ENCODE measurements at places on chromosomes 16 and 17.
A peak's percentile ranks its signal among the peaks of the same experiment; 100 is the strongest.

DNA sequence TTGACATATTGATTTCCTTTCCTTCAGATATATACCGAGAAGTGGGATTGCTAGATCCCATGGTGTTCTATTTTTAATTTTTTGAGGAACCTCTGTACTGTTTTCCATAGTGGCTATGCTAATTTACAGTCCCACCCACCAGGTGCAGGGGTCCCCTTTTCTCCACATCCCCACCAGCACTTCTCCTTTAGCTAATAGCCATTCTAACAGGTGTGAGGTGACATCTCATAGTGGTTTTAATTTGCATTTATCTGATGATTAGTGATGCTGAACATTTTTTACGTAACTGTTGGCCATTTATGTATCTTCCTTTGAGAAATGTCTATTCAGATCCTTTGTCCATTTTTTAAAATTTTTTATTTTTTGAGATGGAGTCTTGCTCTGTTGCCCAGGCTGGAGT lies 93.9 kb downstream of the SDR42E1 start:
- no peak for DNase-seq

DNA sequence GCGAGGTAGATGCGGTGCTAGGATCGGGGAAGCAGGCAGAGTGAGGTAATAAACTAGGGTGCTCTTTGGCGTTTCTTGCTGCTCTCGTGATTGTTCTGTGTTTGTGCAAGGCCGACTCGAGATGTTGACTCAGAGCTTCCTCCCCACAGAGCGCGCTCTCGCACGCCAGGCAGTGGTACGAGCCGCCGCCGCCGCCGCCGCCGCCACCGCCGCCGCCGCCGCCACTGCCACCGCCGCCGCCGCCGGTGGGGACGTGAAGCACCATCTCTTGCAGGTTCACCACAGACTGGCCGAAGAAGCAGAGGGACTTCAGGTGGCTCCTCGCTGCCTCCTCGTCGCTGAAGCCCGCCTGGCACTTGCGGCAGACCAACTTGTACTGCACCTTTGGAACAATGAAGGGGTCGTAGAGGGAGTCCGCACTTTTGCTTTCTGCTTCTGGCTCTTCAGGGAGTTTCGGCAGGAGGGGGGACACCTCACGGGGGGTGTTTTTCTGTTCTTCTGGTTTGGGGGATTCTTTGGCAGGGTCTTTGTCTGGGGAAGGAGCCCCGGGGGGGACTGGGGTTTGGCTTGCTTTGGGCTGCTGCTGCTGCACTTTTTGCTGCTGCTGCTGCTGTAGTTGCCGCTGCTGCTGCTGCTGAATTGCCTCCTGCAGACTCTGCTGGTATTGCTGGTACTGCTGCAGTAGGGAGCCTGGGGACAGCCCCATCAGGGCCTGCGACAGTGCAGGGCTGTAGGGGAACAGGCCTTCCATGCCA lies 260.2 kb downstream of the ZFHX3 start:
- peak; percentile 12 for DNase-seq

DNA sequence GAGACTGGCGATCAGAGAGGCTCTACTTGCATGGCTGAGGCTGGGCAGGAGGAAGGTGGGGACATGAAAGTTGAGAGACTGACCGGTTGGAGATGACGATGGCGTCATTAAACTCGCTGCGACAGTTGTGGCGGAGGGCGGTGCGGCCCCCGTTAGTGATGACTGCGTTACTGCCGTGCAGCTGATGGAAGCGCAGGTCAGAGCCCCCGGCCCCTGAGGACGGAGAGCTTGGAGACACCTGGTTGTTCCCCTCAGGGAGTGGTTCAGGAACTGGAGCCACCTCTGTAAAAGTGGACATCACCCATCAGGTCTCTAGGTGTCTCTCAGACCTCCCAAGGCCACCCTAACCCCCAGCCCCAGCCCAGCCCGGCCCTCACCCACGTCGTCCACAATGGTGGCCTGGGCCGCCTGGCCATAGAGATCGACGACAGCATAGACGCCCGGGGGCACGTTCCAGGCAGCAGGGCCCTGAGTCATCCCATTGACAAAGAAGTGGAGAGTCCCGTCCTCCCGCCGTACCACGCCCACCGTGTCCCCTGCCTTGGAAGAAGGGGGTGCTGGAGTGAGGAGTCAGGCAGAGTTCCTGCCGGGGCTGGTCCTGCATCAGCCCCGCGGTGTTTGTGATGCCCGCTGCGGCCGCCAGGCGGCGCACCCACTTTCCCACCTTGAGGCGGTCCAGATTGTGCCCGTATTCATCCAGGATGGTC lies 5.3 kb downstream of the NEURL4 start:
- peak; percentile 54 for DNase-seq

DNA sequence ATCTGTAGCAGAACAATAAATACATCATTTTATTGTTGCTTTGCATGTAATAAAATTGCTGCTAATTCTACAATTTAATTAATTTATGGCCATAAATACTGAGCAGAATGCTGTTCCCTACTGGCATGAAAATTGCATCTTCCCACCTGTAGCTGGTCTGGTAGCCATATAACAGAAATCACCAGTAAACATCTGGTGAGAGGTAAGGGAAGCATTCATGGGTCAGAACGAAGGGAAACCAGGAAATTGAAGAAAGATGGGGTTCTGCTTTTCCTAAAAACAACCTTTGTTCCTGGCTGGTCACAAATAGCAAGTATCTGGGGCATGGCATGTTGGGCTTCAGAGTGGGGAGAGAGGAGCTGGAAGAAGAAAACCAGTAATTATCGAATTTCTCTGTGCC lies 128.4 kb downstream of the CDH11 start:
- no peak for DNase-seq

DNA sequence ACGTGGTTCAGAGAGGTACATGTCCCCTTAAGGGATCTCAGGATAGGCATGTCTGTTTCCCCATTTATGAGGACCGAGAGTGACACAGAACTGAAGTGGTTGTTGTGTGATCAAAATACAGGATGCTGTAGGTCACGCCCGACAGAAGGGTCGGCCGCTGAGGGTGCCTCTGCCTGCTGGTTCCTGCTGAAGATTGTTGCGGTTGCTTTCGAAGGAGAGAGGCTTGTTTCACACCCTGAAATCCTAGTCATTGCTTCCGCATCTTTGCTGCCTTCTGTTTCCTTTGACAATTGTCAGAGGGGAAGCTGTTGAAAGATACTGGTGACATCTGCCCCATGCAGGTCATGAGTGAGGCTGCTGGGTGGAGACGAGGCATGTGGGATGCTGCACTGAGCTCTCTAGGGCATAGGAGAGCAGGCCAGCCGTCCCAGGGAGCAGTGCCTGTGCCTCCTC lies 3.8 kb upstream of the NAT9 start:
- DNase-seq, result no peak

DNA sequence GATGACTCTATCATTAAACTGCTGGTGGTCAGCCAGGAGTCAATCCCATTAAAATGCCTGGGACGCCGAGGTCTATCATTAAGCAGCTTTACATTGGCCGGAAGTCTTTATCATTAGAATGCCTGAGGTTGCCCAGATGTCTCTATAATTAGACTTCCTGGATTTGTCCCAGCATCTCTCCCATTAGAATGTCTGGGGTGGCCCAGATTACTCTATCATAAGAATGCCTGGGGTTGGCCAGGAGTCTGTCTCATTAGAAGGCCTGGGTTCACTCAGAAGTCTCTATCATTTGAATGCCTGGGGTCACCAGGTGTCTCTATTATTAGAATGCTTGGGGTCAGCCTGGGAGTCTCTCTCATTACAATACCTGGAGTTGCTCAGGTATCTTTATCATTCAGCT lies 2227.2 kb downstream of the TP53TG3F start:
- DNase-seq, result no peak

DNA sequence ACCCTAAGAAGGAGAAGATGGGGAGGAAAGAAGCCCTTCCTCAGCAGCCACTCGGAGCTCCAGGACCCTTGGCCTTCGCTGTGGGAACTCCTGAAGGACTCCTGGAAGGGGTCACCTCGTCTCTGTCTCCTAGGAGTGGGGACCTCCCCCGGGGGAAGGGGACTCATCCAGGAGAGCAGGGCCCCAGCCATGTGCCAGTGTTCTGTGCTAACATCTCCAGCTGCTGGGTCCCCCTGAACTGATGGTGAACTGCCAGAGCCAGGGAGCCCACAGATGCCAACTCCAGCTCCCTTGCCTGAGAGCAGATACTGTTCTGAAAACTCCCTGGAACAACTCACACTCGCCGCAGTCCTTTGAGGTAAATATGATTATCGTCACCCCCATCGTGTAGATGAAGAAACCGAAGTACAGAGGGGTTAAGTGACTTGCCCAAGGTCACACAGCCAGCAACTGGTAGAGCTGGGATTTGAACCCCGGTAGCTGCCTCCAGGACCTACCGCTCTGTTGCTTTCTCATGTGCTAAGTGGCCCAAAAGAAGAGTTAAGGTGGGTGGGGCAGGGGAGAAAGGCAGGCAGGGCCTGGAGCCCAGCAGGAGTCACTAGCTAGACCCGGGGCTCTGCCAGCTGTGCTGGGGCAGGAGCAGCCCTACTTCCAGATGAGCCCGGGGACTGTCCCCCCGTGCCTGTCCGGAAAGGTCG lies 10.5 kb downstream of the TIMM22 start:
- no peak for DNase-seq

GRCh38 chr17:45900136-45900535 lies 5.8 kb downstream of the MAPT start:
- DNase-seq, result no peak

- DNase-seq, result no peak
Observed at GRCh38 chr17:82276938-82277337, 3.4 kb upstream of the CSNK1D start.

DNA sequence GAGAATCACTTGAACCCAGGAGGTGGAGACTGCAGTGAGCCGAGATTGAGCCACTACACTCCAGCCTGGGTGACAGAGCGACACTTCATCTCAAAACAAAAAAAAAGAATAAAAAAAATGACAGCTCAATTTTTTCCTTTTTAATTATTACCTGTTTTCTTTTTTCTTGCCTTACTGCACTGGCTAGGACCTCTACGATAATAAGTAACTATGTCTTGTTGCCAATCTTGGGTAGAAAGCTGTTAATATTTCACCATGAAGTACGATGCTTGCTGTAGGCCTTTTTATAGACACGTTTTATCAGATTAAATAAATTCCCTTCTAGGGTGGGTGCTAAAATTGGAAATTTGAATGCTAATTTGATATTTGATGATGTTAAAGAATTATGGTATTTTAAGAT lies 82.8 kb downstream of the GLG1 start:
- DNase-seq, result no peak

DNA sequence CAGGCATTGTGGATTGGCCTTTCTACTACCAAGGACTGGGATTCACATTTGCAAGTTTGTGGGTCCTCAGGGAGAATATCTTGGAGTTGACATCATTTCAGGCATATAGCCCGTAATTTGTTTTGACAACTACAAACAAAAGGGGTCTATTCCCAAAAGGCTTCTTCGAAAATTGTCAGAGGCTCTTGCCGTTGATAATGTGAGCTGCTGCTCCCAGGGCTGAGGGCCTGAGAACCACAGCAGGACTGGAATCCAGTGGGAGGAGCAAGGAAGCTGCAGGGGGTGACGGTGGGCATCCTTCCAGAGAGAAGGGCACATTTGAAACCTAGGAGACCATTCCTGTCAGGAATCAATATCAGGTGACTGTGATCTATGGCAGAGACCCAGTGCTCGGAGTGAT lies 761.6 kb upstream of the RBFOX1 start:
- no peak for DNase-seq

DNA sequence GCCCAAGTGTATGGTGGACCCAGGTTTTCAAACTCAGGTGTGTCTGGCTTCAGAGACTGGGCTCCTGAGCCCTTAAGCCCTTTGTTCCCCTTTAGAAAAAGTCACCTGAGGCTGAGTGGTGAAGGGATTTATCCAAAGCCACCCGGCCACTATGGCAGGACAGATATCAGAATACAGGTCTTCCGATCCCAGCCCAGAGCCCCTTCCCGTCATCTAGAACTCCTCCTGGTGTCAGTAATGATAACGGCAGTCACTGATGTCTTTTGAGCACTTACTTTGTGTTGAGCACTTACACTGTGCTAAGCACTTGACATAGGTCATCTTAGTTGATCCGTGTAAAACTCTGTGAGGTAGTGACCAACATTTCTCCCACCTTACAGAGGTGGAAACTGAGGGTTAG lies 16.6 kb downstream of the NOD2 start:
- no peak for DNase-seq

DNA sequence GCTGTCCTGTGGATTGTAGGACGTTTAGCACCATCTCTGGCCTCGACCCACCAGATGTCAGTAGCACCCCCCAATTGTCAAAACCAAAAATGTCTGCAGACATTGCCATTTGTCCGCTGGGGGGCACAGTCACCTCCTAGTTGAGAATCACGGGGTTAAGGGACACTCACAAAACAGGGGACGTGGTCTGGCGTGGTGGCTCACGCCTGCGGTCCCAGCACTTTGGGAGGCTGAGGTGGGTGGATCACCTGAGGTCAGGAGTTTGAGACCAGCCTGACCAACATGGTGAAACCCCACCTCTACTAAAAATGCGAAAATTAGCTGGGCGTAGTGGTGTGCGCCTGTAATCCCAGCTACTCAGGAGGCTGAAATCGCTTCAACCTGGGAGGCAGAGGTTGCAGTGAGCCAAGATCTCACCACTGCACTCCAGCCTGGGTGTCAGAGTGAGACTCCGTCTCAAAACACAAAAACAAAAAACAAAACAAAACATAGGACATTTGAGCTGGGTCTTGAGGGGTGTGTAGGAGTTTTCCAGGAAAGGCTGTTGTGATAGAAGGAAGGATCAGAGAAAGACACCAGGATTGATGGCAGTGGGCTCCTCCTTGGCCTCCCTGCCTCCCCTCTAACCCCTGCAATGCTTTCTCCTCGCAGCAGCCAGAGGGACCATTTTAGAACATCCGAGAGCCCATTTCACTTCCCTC lies 171.8 kb upstream of the GSE1 start:
- DNase-seq, result no peak

GRCh38 chr16:69839240-69839688 lies 77.1 kb downstream of the WWP2 start:
- no peak for DNase-seq

GRCh38 chr16:53069772-53070171 lies 15.0 kb downstream of the CHD9 start:
- DNase-seq, result no peak

- no peak for DNase-seq
Observed at GRCh38 chr17:77877646-77878355, 80.7 kb upstream of the TNRC6C start.

DNA sequence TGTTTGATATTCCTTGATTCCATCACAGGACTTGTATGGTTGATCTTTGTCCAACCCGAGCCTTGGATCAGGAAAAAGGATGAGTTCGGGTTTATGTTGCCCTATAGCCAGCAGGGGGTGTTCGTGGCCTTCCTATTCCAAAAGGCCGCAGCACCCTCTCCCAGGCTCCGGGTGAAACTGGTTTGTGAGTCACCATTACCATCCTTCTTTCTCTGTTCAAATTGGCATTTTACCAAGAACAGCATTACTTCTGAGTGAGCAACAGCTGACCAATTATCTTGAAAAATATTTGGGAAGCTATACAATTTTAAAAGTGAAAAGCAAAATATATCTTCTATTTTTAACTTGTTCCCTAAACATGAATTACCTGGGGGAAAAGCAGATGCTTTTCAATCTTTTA lies 24.3 kb upstream of the KRT20 start:
- DNase-seq, result peak; percentile 19

All from stimulated activated CD4-positive, alpha-beta T cell treated with anti-CD3 and anti-CD28 coated beads, Interleukin-1b, Interleukin-23, amount 100 ng/mL, for 1 hour (primary cell).